ENCODE measurements at places on chromosomes 1 and 21.

- no peak for DNase-seq
Measured at GRCh38 chr21:43762303-43763128, 13.6 kb downstream of the CSTB start.

DNA sequence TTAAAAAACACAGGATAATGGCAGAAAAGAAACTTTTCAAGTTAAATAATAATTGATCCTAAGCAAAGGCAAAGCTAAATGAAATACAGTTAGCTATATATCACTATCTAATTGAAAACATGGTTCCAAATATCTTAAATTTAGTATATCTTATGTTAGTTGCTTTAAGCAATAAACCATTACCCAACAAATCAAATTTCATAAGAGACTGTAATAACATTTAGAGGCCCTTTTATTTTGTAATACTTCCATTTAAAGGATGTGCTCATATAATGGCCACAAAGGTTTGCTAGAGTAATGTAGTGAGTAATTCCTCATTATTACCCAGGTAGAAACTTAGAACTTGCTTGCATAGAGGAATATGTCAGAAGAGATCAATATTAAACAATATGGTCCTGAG is 32.3 kb downstream of the RPL5 start:
- no peak for DNase-seq

DNA sequence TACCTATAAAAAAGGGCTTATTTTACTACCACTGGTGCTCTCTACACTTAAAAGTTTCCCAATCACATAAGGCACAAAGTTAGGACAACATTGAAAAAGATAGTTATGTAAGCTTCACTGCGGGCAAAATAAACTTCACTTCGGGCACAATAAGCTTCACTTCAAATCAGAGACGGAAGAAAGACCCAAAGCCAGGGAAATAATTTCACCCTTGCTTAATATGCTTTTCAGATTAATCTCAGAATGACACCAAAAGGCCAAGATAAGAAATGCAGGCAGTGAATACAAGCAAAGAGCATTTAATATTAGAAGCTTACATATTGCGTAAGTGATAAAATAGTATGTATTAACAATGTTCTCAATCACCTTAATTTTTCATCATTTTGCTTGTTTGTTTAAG is 444.2 kb downstream of the SETD4 start:
- peak; percentile 47 for DNase-seq

GRCh38 chr1:230186003-230186863 is 119.2 kb downstream of the GALNT2 start:
- peak; percentile 50 for DNase-seq

DNA sequence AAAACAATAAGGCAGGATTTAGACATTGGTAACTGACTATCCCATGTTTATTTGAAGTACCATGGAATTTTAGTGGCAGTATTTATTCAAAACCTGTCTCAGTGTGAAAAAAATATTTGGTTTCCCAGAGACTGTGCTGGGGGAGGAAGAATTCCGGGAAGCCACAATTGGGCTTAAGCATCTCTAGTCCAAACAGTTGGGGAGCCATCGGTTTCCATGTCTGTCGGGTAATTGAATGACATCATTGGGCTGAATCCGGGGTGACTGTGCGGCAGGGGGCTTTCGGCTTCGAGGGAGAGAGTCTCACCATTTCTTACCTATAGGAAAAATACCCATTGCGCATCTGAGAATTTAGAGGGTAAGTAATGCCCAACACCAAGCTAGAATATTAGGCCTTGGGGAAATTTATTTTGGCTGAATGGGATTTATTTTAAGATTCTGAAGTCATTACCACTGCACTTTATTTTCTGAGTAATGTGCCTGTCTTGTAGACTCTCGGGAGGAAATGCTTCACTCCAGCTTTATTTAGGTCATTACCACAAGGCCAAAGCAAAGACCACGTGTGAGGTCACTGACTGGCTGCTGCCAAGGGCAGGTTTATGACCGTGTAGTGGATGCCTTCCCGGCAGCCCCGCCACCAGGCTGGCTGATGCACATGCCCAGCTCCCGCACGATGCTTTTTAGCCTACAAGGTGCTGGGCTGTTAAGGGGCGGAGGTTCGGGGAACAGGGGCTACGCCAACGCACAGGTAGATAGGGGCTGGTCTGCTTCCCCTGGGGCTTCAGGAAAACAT is 23.1 kb upstream of the UMODL1 start:
- peak; percentile 53 for DNase-seq

- DNase-seq, result no peak
Measured at GRCh38 chr1:148290881-148291280, 138.8 kb upstream of the NBPF11 start.

- no peak for DNase-seq
Measured at GRCh38 chr1:76607717-76608116, 259.6 kb upstream of the ST6GALNAC5 start.

DNA sequence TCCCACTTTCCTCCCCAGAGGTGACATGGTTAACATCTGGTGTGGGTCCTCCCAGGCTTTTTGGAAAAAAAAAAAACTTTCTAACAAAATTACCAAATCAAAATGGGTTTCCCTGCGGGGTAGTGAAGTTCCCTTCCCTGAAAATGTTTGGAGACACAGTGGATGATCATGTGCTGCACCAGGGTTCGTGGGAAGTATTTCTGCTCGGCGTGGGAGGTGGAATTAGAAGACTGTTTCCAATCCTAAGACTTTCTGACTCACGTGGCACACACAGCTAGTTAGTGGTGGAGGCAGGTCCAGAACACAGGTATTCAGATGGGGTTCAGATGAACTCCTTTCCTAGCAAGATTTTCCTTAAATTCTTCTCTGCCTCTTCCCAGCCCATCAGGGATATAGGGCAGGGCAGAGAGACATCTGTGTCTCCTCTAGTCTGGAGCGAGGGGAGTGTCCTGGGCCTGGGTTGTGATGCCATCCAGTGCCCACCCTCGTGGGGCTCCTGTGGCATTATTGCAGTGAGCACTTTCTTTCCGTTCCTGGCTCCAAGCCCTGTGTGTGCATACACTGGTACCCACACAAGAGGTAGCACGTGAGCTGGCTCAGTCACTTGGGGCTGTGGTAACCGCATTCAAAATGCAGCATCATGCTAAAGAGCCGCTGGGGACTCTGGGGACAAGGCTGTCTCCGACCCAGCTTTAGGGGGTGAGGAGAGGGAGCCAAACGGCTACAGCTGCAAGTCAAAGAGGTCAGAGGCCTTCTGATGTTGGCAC is 27.5 kb downstream of the KCNC4 start:
- no peak for DNase-seq

GRCh38 chr1:41482001-41482765 is 2.3 kb downstream of the EDN2 start:
- DNase-seq, result no peak

- DNase-seq, result no peak
Measured at GRCh38 chr1:198604975-198605374, 33.9 kb upstream of the PTPRC start.

DNA sequence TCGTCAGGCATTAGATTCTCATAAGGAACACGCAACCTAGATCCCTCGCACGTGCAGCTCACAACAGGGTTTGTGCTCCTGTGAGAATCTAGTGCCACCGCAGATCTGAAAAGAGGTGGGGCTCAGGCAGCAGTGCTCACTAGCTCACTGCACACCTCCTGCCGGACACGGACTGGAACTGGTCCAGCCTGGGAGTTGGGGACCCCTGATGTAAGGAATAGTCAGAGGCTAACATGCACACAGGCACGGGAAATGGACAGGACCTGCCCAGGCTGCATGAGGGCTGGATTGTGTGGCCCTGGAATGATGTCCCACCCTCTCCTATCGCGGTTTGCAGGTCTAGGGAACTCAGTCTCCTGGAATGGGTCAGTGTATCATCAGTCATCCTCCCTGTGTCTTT is 23.2 kb upstream of the MX1 start:
- no peak for DNase-seq

DNA sequence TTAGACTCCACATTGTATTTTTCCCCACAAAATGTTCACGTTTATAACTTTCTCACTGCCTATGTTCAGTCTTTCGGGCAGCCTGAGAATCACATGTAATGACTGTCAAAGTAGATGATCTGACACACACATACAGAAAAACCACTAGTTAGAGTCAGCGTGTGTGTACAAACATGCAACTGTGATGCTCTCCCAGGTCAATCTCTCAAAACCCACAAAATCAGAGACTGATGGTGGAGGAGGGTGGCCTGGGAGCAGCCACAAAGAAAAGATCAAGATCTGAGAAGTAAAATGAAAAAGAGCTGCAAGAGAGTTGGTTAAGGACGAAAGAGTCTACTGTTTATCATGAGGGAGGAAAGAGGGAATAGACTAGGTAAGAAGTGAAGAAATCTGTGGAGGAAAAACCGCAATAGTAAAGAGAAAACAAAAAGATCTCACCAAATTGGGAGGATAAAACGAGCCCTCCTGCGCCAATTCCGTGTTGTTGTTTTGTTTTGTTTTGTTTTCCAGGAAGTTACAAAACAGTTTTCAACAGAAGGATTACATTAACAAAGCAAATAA is 2.3 kb downstream of the EGLN1 start:
- DNase-seq, result no peak

- DNase-seq, result no peak
Measured at GRCh38 chr1:12715896-12716437, at the start of gene AADACL3. TSS of gene AADACL3 (plus strand) at chr1:12716110. CDS start at chr1:12716177, 67 bp downstream.

- no peak for DNase-seq
Measured at GRCh38 chr21:28294051-28294450, 698.6 kb downstream of the LTN1 start.

DNA sequence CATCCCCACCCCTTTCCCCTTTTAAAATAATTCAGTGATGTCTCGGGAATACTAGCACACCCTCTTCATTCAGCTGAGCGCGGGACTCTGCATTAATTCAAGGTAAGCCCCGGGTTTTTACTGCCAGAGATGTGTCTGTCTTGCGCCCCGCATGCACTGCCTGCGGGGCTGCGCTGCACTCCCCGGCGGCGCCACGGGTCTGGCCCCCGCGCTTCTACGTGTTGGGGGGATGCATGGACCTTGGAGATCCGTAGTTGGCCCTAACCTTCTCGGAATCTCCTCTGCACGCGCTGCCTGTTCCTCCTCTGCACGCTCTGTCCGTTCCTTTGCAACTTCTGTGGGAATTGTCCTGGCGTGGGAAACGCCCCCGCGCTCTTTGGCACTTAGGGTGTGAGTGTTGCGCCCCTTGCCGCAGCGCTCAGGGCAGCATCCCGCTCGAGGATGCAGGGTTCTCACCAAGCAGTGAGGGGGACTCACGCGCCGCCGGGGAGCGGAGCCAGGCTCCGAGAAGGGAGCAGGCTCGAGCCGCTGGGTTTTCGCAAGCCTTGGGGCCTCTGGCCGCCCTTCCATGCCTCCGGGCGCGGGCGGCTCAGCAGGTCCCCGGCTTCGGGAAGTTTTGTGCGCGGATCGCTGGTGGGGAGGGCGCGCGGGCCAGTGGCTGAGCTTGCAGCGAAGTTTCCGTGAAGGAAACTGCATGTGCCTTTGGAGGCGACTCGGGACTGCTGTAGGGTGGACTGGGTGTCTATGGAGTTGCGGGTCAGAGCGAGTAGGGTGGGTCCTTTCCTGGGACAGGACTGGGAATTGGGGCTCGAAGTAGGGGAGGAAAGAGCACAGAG is 165.1 kb upstream of the CACNA1E start:
- no peak for DNase-seq

DNA sequence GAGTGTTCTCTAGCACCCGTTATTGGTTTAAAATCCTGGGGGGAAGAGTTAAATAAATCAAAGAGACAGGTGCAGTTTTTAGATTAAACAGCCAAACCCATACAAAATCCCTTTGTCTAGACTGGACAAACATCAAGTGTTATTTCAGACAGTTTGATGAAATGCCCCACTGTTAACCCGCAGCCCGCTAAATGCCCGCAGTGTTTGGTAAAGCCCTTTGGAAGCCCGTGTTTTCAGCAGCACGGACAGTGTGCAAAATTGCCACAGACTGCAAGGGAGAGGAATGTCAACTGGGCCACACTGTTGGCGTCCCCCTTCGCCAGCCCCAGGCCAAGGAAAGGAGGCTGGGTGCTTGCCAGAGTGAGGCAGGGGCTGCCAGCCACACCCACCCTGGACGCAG is 26.6 kb downstream of the AJAP1 start:
- DNase-seq, result no peak

- peak; percentile 9 for DNase-seq
Measured at GRCh38 chr1:31373056-31373896, at the start of gene FABP3. TSS of gene FABP3 (minus strand) at chr1:31373076. CDS start at chr1:31373014, 62 bp downstream.

DNA sequence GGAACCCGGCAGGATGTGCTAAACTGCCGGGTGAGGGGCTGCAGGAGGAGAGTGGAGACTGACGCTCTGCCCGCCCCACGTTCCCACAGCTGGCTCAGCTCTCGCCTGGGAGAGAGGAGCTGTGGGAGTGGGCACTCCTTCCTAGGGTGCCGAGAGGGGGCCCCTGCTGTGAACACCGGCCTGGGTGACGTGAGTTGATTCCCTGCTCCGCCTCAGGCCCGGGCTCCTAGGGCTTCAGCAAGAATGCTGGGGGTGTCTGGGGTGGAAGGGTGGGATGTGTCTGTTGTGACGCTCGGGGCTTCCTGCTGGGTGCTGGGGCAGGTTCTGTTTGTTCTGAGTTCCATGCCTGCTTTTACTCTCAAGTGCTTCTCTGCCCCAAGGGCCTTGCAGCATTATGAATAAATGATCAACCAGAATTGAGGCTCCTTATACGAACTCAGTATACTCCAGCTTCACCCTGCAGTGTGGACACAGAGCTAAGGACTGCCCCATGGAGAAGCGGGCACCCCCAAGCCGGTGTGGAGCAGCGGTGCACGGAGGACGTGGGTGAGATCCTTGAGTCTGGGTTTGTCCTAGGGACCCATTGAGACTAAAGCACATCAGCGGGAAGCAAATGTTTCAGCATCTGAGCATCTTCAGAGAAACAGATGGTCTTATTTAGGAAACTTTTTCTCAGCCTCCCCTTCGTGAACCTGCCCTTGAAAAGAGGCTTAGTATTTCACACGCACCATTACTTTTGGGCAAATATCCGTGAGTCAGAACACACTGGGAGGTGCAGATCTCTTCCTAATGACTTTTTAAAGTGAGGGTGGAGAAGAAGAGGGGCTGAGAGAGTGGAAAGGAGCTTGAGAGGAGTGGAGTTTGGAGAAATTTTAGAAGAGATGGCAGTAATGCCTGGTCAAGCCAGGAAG is 41.7 kb downstream of the SYT6 start:
- no peak for DNase-seq

- DNase-seq, result no peak
Measured at GRCh38 chr1:56798053-56798471, 21.1 kb downstream of the FYB2 start.

DNA sequence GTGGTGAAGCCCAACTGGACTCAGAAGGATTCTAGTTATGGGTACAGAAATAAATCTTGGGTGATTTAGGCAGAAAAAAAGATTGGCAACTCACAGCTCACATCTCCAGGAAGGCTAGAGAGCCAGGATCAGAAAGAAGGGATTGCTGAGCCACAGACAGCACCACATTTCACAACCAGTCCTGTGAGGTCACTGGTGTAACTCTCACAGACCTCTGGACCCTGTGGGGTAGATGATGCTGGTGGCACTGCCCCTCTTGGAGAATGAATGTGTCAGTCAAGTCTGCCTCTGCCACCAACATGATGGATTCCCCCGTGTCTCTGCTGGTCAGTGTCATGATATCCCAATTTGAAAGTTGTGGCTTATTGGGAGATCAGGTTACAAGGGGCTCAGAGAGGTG is 70.9 kb upstream of the HMCN1 start:
- no peak for DNase-seq

GRCh38 chr1:201275253-201275666 is 8.0 kb upstream of the PKP1 start:
- DNase-seq, result no peak

GRCh38 chr1:182303778-182304177 is 87.8 kb downstream of the GLUL start:
- DNase-seq, result no peak
